Endothelial cell of umbilical vein (primary cell): ENCODE measurements at places on chromosomes 5 and 9.
A peak's percentile ranks its signal among the peaks of the same experiment; 100 is the strongest.

- DNase-seq = peak; percentile 89
These were observed 45.4 kb downstream of the ENTREP1 start for GRCh38 chr9:69370430-69370829.

DNA sequence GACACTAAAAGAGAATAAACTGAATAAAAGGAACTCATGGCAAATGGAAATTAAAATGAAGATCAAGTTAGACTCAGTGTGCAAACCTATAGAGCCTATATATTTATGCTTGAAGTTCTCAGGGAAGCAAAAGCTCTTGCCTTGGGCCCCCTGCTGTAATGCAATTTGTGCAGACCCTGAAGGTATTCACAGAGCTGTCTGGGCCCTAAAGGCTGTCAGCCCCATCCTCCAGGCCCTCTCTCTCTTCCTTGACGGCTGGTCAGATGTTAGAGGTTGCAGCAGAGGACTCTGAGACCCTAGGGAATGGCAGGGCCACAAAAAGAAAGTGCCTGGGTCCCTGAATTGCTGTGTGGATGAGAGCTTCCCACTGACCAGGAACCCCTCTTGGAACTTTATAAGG lies 283.9 kb upstream of the TUT7 start:
- DNase-seq = no peak

- no peak for DNase-seq
These were observed 47.8 kb downstream of the RETREG1 start for GRCh38 chr5:16568875-16569580.

GRCh38 chr5:178473854-178474253 lies 116.3 kb downstream of the COL23A1 start:
- DNase-seq = no peak
